Stimulated activated CD4-positive, alpha-beta T cell treated with anti-CD3 and anti-CD28 coated beads, Interleukin-12 subunit alpha, Interleukin-12 subunit beta, amount 100 ng/mL, for 48 hours (primary cell): ENCODE measurements at places on chromosomes 5 and 9.

DNA sequence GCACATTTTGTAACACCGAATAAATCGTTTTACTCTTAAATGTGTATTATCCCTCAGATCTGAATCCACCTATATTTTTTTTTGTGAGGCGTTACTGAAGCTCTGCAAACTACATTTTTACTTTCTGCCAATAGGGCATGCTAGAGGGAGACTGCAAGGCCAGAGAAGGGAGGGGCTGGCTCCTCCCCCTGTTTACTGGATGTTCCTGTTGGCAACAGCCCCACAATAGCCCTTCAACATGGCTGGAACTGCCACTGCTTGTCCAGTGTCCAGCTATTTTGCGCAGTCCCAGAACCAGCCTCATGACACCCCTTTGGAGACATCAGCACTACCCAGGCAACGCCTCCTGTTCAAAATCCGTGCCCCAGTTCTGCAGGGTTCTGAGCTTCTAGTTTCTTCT lies 85.4 kb upstream of the MIER3 start:
- no peak for DNase-seq

DNA sequence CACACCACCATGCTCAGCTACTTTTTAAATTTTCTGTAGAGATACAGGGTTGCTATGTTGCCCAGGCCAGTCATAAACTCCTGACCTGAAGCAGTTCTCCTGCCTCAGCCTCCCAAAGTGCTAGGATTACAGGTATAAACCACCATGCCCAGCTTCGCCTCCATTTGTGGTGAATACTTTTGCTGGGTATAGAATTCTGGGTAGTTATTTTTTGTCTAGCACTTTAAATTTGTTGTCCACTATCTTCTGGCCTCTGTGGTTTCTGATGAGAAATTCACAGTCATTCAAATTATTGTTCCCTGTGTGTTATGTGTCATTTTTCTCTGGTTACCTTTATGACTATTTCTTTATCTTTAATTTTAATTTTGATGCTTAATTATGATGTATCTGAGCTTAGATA lies 57.7 kb upstream of the EXOC3 start:
- DNase-seq, result no peak

DNA sequence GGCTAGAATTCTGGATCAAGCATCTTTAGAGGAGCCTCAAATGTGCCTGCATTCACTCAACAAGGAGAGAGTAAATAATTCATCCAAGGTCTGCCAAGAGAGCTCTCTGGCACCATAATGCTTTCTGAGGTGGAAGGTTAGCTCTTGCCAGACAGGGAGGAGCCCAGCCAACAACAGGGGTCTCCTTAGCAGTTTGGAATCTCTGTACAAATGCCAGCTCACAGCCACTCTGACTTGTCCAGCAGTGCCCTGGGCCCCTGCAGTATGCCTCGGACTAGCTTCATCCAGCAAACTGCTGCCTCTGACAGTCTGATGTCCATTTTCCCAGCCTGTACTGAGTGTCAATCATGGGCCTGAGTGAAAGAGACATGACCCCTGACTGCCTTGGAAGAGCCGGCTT lies 127.2 kb upstream of the SLC44A1 start:
- DNase-seq, result no peak

GRCh38 chr9:137110911-137111787 lies 3.4 kb downstream of the DPP7 start:
- DNase-seq, result no peak

DNA sequence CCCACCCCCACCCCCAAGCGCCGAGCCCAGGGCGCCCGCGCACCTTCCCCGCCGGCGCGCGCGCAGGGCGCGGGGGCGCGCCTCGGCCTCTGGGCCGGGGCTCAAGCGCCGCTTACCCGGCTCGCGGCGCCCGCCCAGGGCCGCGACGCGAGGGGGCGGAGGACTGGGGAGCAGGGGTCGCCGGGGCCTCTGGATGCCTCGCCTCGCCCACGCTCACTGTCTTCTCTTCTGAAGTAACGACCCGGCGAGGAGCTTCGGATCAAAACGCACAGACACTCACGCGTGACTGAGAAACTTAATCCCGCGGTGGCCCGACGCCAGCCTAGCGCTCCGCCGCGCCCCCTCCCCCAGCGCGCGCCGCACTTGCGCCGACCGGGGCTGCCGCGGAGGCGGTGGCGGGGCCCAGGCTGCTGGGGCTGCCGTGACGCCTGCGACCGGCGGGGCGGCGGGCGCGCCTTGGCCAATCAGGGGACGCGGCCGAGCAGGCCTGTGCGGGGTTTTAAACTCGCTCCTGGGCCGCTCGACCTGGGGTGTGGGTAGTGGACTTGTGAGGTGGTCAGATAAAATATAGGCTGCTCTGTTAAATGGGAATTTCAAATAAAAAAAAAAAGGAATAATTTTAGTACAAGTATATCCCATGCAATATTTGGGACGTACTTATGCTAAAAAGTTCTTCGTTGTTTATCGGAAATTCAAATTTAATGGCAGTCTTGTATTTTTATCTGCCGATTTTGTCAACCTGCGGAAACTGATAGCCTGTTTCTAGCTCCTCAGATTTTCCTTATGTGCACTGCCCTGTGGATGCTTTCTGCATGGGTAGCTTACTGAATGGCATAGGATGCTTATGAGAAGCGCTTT lies at the start of gene MPDZ:
MPDZ (minus strand) TSS at position 409 of the 858 bp plus-strand sequence. CDS start 29,377 bp downstream, outside the sequence.
- DNase-seq, result no peak

- no peak for DNase-seq
These were observed 207.0 kb downstream of the MEF2C start for GRCh38 chr5:88675708-88676636.

DNA sequence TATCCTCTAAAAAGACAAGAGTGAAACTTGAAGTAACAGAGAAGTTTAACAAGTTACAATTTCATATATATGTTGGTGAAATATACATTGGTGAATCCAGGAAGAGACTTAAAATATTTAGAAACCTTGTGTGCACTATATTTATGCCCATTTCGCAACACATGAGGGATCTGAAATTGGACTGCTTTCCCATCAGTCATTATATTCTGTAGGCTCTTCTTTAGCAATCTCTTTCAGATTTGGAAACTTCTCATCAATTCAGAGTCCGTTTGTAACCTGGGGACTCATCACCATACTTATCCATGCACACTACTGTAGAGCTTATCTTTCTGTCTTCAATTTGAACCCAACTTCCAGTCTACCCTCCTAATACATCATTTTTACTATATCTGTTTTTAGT lies 2.1 kb downstream of the ITGA1 start:
- DNase-seq, result no peak

GRCh38 chr9:523444-523843 lies 308.8 kb downstream of the DOCK8 start:
- DNase-seq, result no peak

DNA sequence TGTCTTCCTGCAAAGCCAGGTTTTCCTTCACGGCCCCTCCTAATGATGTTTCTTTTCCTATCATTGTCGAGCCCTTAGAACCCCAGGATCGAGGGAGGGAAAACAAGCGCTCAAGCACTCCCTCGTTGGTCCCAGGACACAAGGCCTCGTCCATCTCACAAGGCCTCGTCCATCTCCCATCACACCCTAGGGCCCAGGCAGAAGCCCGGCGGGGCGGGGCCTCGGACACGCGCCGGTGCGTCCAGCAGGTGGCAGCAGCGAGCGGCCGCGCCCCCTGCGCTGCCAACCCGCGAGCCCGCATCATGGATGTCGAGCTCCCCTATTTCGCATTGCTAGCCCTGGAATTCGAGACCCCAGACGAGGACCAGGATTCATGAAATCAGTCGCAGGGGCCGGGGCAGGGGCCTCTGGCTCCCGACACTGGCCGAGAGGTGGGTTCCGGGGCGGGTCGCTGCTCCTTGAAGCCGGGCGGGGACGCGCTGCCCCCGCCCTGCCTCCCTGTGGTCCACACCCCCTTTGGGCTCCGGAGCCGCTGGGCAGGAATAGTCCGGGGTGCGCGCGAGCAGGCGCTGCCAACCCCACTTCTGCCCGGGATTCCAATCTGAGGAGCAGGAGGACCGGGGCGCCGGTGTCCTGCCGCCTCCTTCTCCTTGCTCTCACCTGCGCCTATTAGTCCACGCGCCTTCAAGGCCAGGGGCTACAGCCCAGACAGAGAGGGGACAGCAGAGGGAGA lies at the start of gene ABLIM3:
ABLIM3 (plus strand) TSS at position 270 of the 733 bp plus-strand sequence. CDS start 603 bp downstream, outside the sequence.
- DNase-seq, result peak; percentile 41

GRCh38 chr9:115733318-115734110 lies 420.1 kb upstream of the PAPPA start:
- no peak for DNase-seq

- no peak for DNase-seq
These were observed 98.1 kb downstream of the DOCK8 start for GRCh38 chr9:312596-313320.

GRCh38 chr5:143536364-143536763 lies 132.9 kb upstream of the NR3C1 start:
- DNase-seq, result no peak

DNA sequence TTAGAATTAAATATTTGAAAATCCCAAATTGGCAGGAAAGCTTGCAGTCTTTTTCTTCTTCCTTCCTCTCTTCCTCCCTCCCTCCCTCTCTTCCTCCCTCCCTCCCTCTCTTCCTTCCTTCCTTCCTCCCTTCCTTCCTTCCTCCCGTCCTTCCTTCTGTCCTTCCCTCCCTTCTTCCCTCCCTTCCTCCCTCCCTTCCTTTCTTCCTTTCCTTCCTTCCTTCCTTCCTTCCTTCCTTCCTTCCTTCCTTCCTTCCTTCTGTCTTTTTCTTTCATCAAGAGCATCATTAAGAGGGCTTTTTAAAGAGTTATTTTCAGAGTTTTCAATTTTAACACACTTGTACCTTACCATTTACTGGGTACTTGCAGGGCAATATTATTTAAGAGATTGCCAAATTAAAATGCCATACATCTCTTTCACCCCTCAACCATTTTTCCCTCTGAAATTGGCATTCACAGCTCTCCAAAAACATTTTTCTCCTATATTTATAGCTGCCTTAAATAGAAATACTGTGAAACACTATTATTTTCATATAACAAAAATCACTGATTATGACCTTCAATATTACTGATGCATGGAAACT lies 99.2 kb upstream of the C6 start:
- no peak for DNase-seq

DNA sequence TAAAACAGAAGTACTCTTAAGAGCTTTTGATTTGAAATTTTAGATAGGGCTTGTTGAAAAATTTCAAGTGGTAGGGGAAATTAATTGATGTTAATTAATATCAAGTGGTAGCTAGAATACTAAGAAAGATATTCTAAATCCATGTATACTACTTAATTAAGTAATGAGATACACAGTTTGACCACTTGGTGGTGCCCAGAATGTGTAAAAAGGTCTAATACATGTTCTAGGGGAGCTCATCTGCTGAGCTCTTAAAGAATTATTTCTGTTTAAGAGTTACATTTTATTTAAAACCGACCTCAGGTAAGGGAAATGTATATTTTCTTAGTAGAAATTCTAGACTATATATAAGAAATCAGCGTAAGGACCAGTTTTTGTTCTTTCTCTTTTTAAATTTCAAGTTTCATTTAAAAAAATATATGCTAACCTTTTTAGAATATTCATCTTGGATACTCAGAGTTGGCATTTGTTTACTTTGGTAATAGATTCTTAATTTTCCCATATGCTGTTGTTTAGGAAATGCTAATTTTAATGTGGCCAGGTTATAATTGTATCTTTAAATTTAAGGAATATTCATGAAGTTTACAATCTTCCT lies 61.5 kb downstream of the LNPEP start:
- DNase-seq, result no peak

- no peak for DNase-seq
These were observed 57.2 kb downstream of the TMOD1 start for GRCh38 chr9:97558701-97559101.

GRCh38 chr9:75910731-75911130 lies 20.3 kb downstream of the PCSK5 start:
- no peak for DNase-seq

- no peak for DNase-seq
These were observed 45.0 kb upstream of the VLDLR start for GRCh38 chr9:2576631-2577030.

DNA sequence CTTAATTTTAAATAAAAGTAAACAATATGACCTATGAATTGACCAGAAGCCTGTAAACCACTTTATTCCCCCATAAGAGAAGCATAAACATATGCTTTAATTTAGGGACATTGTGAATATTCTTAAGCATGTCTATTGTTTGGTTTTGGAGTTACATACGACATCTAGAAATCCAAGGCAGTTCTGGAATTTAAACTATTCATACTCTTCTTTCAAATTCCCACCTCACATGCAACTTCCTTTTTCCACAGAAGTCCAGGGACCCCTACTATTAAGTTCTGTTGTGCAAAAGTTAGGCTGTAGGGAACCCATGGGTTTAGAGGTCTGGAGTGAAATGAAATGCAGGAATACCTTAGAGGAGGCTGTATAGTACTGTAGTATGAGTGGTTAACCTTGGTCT lies 2.1 kb downstream of the RIC1 start:
- DNase-seq, result no peak

GRCh38 chr5:92470770-92471169 lies 1087.7 kb upstream of the ARRDC3 start:
- no peak for DNase-seq

GRCh38 chr5:98570010-98570409 lies 203.5 kb upstream of the RGMB start:
- DNase-seq, result no peak

DNA sequence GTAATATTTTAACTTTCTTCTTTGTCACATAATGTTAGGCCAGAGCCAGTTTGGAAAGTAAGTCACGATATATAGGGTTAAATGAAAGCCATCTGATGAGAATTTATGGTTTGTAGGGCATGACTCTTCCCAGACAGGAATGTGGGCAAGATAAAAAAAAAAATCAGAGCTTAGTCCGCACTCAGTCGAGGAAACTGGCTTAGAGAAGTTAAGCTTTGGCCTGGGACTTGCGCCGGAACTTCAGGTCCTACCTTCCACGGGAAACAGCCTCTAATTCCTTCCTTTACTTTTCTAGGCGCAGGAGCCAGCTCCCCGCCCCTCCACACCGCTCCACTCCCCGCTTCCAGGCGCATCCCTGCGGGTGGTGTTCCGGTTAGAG lies 475 bp downstream of the DDX31 start:
- DNase-seq, result no peak

- DNase-seq, result no peak
These were observed 47.7 kb upstream of the FUBP3 start for GRCh38 chr9:130531670-130532069.

DNA sequence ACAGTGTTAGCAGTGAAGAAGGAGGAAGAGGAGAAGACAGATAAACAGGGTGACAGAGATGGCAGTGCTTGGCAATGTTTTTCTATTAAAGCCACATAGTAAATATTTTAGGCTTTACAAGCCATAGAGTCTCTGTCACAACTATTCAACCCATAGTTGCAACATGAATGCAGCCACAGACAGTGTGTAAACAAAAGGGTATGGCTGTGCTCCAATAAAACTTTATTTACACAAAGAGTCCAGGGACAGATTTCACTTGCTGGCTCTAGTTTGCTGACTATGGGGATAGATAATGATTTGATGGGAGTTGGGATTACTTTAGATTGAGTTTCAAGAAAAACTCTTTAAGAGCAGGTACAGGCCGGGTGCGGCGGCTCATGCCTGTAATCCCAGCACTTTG lies 224.8 kb upstream of the SEMA6A start:
- DNase-seq, result no peak

GRCh38 chr5:84724181-84724580 lies 339.5 kb upstream of the EDIL3 start:
- DNase-seq, result no peak
